ENCODE measurements at places on chromosomes 6 and 20.

GRCh38 chr20:60630609-60631008 lies 621.5 kb upstream of the CDH4 start:
- DNase-seq: no peak

- no peak for DNase-seq
Observed at GRCh38 chr6:113723182-113723581, 134.0 kb upstream of the MARCKS start.

DNA sequence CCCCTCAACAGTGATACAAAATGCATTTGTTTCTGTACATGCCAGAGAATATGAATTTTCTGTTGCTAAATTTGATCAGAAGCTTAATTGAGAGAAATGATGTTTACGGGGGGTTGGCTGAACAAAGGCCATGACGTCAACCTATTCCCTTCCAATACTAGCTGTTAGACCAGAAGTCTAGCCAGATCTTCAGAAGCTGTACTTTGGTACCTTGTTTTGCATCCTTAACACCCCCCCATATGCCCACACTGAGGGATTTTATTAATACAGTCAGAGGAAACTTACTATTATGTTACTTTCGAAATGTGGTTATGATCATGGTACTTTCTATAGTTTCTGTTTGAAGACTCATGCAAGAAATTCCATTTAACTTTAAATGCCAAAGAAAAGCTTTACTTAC lies 3.1 kb downstream of the NCOA7 start:
- peak; percentile 58 for DNase-seq

- no peak for DNase-seq
Observed at GRCh38 chr6:134707342-134708031, 242.4 kb downstream of the ALDH8A1 start.

- DNase-seq: no peak
Observed at GRCh38 chr6:7846966-7847818, 63.4 kb downstream of the TXNDC5 start.

GRCh38 chr6:3407840-3408239 lies 49.0 kb downstream of the SLC22A23 start:
- DNase-seq: no peak

DNA sequence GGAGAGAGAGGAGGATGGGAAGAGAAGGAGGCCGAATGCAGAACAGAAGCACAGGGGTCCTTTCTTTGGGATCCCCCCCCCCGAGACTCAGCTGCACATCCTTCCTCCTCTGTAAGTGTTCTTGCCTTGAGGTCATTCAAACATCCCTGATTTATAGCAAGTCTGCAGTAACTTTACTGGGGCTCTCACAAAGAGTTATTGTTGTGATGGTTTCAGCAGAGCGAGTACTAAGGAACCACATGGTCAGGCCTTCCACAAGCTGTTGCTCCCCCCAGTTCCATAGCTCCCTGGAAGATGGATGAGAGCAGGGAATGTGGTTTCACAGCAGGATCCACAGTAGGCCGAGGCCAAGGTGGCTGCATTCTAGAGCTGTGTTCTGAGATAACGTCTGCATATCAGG lies 351.4 kb upstream of the CDH4 start:
- no peak for DNase-seq

DNA sequence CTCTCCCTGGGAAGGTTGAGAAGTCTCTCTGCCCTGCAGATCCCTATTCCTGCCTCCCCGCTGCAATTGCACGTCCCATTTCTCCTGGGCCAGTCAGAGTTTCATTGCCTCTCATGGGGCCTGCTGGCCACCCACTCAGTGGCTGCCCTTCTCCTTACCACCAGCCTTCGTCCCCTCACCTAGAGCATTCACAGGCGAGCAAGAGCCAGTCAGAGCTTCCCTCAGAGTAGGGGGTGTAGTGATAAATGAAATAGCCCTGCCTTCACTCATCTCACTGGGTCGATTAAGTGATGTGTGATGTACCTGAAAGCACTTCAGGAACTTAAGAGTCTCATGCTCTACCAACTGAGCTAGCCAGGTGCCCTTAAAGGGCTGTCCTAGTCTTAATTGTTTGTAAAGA lies 52.0 kb upstream of the FANCE start:
- DNase-seq: no peak

DNA sequence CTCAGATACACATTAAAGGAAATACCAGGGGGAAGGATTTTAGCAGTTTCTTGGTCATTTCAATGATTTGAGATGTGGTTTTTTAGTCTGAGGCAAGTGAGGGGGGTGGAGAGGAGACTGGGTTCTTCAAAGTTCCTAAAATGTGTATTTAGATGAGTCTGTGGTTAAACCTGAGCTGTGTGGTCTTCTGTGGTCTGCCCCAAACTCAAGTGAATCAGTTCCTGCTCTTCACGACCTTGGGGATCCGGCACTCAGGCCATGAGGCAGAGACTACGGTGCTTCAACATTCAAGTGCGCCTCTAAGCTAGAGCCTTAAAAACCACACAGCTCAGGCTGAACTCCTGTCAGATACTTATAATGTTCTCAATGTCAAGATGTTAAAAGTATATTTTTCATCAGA lies 406.7 kb downstream of the LMBRD1 start:
- no peak for DNase-seq

Measured in CD4-positive, alpha-beta memory T cell (primary cell).